Activated CD8-positive, alpha-beta memory T cell treated with anti-CD3 and anti-CD28 coated beads for 24 hours (primary cell): ENCODE measurements at places on chromosomes 5 and 9.

DNA sequence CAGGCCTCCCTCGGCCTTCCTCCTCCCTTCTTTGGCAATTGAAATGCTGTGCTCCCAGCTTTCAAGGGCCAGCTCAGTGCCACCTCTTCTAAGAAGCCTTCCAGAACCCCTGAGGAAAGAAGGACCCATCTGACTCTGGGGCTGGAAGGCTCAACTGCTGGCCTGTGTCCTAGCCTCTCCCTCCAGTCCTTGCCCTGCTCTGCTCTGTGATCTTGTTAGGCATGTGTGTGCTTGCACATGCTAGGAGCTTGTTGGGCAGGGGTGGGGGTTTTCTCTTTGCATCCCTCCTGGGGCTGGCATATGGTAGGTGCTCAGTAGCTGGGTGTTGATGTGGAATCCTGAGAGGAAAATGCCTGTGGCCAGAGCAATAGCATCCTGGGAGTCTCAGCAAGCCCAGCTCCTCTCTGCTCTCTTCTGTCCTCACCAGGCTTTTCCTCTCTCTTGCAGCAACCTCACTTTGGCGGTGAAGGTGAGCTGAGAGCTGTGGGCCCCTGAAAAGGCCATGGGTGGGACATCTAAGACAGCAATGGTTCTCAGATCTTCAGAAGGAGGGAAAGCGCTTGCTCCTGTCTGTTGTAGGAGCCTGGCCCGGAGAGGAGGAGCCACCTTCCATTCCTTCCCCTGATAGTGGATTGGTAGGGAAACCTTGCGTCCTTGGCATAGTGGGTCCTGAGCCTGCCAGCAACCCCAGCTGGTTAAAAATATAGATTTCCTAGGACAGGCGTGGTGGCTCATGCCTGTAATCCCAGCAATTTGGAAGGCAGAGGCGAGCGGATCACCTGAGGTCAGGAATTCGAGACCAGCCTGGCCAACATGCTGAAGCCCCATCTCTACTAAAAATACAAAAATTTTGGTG is 9.9 kb downstream of the DOLK start:
- no peak for DNase-seq

DNA sequence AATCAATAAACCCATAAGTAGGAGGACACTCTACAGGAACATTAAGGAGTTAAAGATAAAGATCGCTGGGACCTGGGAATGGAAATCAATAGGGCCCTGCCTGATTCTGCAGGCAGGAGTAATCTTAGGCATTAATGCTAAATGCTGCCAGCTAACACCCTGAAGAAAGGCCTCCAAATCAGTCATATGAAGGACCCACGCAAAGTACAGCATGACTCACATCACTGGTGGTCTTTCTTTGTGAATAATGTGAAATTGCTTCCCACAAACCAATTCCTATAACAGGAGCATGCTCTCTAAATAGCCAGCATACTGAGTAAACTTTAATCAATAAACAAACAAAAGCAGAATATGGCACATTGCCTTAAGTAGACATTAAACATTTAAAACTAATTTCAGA is 172.3 kb downstream of the SEMA5A start:
- DNase-seq, result no peak

DNA sequence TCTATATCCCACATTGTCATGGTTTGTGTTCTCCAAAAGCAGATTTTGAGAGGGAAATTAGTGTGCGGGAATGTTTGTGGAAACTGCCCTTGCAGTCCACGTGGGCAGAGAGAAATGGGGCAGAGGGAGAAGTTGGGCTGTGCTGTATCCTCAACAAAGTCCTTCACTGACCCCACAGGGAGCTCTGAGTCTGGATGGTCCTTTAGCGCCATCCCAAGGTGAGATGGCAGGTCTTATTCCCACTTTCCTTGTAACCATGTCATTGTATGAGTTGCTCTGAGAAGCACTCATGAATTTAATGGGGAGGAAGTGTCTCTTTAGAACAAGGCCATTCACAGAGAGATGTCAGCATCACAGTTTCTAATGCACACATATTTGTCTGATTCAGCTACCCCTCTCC is 127.1 kb downstream of the ANKRD18B start:
- DNase-seq, result no peak

- DNase-seq, result no peak
Measured at GRCh38 chr5:101306391-101307137, 403.5 kb upstream of the ST8SIA4 start.

DNA sequence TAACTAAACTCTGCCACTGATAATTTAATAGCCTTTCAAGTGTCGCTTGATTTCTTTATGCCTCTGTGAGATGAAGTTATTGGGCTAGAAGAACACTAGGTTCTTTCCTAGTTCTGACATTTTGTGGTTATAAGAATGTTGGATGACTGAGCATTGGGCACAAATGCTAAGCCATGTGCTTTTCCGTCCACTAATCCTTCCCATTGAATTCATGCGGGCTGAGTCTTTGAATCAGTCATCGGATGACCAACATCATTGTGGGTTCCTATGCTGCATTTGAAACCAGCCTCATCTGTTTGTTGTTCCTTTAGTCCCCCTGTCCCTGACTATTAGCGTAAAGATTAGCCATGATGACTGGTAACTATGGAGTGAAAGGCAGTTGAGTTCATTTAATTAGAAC is 58.5 kb downstream of the ALDH1A1 start:
- DNase-seq, result no peak

DNA sequence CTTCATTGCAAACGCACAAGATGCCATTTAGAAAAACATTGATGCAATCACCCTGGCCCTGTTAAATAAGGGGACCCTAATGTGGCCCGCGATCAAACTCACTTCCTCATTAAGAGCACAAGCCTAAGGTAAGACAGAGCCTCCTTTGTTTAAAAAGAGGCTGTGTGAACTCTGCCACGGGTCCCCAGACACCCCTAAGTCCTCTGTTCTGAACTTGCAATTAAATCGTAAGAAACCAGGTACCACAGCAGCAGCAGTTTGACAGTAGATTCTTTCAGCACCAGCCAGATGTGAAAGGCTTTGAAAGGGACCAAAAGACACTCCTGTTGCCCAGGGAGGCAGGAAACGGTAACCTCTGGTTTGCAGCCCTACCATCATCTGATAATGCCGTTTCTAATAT is 346.3 kb downstream of the TMEM167A start:
- no peak for DNase-seq

DNA sequence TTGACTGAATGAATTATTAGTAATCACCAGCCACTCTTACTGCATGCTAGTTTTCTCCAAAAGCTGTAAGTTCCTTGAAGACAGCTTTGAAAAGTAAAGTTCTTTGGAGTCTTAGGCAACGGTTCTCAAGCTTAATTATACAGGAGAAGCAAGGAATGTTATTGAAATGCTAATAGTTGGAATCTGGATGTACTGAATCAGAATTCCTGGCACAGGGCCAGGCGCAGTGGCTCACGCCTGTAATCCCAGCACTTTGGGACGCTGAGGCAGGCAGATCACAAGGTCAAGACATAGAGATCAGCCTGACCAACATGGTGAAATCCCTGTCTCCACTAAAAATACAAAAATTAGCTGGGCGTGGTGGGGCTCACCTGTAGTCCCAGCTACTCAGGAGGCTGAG is 33.4 kb downstream of the GRIA1 start:
- DNase-seq, result no peak

- DNase-seq, result no peak
Measured at GRCh38 chr9:118100529-118101419, 396.6 kb downstream of the TLR4 start.

GRCh38 chr9:132944294-132945185 is at the start of gene TSC1:
Gene TSC1 (minus strand): TSS chr9:132944616. CDS start chr9:132928872, 15,744 bp downstream.
- peak; percentile 99 for DNase-seq

GRCh38 chr9:130254747-130255630 is 10.6 kb upstream of the HMCN2 start:
- peak; percentile 28 for DNase-seq
